Suppressor macrophage (primary cell): ENCODE measurements at places on chromosomes 12 and 14.

DNA sequence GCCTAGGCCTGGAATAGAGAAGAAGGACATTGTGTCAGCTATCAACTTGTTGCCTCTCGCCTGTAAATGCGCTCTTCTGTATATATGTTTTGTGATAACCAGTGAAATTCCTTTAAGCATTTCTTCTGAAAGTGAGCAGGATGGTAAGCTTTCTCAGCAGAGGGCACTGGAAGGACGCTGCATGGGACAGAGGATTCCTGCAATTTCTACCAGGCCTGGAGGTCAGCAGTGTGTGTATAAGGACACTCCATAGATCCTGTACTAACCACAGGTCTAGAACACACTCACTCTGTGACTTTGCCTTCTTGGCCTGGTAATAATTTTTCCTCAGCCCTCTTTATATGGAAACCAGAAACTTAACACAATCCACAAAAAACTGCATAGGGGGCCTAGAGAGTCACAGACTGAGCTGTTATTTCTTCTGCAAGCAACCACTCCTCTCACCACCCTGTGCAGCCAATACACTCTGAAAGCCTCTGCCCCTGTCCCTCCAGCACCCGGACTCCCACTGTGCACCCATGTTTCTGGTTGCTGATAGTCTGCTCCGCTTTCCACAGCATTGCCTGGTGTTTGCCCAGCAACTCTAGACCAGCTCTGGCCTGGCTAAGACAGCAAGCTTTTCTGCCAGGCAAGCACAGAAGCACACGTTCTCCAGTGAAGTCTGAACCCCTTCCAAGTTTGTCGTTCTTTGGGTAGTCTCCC, 94.0 kb upstream of the RMST start:
- DNase-seq: no peak

GRCh38 chr12:7872566-7873319, at the start of gene SLC2A14:
Gene SLC2A14 (minus strand): TSS chr12:7872915. CDS start chr12:7869880, 3,035 bp downstream.
- DNase-seq: no peak

DNA sequence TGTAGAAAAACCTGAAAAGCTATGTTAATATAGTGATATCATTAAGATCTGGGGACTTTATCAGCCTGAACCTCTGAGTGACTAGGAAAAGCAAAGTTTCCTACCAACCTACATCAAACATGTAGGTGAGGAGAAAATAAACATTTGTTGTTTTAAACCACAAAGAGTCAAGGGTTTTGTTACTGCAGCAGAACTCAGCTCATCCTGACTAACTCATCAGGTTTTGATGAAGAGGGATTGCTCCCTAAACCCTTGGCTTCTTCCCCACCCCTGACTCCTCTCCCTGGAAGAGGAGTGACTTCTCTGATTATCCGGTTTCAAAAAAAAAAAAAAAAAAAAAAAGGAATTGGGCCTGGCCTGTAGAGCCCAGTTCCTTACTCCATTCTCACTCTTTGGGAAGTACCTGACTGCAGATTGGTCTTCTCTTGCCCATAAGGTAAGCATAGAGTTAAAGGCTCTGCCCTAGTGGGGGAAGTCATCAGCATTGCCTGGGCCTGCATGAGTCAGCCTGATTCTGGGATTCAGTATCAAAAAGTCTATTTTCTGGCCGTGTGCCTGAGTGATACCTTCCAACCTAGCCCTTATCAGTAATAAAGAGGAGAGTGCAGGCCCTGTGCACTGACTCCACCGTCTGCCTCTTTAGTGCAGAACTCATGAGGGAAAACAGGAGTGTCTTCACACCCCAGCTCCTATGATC, 16.9 kb downstream of the BDKRB1 start:
- DNase-seq: no peak

- DNase-seq: no peak
Observed at GRCh38 chr12:61810486-61810885, 449.7 kb upstream of the USP15 start.

DNA sequence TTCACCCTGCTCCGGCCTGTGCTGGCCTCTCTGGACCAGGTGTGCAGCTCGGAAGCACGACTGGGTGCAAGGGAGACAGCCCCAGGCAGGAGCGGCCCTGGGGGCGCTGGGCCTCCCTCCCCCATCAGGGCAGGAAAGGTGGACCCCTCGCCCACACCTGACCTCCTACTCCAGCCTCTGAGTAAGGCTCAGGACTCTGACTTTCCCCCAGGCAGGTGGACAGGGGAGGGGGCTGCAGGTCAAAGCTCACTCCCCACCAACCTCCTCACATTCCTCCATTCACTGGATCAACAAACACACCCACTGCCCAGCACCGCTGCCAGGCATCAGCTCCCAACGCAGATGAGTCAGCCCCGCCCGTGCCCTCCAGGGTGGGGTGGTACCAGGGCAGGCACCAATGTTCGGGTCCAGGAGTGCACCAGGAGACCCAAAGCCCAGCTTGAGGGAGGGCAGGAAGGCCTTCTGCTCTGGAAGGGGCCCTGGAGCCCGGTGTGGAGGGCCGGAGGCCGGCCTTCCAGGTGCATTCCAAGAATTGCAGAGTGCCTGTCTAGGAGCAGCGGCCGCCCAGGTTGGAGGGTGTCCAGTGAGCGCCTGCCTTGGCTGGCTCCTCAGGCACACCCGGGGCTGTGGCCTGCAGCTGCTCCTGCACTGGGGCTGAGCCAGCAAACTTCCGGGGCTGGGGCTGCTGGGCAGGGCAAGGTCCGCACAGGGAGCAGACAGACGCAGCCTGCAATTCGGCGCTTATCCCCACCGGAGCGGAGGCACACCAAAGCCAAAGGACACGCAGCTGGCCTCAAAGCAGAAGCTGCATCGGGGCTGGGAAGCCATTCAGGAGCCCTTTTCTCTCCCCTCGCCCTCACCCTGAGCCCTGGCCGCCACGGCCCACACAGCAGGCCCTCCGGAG, 1.6 kb upstream of the INF2 start:
- peak; percentile 32 for DNase-seq

DNA sequence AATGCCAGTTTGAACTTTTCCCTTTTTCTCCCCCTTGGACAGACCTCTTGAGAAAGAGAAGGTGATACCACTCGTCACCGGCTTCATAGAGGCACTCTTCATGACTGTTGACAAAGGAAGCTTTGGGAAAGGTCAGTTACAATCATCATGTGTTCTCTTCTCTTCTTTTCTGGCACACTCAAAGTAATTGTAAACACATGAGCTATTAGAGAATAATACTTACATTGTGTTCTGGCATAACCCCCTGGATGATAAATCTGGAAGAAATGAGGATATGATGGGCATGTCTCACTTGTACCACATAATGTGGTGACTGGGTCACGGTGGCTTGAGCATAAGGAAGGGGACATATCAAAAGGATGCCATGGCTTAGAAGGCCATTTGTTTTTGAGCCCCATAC, 20.0 kb downstream of the UTP20 start:
- DNase-seq: no peak

- DNase-seq: no peak
Observed at GRCh38 chr14:88765130-88765529, 27.6 kb downstream of the EML5 start.

DNA sequence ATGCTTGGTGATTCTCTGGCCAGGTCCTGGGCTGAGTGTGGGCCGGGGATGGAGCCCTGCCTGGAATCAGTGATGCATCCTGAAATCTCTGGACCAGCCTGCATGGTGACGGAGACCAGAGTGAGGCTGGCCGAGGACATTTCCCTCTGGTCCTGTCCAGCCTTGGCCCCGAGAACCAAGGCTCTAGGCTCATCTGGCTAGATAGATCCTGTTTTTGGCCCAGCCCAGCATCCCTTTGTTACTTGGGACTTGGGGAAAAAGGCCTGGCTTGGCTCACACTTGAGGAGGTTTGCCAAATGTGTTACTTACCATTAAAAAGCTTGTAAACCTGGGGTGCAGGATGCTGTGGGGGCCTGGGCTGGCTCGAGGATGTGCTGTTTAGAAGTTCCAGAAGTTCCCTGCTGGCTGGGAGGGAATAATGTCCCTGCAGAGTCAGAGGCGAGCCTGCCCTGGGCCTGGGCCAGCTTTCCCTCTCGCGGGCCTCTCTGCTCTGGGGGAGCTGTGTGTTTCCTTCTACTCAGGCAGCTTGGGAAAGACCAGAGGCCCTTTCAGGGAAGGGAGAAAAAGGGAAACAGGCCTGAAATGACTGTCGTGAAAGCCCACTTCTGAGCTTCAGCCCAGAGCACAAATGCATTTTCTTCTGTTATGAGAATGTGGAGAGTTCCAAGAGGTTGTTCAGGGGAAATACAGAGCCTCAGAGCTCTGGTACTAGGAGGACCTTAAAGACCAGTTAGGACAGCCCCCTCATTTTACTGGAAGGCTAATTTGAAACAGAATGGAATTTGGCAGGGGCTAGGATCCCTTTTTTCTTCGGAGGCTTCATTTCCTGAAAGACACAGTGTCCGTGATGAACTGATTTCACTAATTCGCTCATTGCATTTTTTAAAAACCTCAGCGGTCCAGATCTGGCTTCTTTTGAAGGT, 47.2 kb upstream of the CTDSP2 start:
- DNase-seq: peak; percentile 79

DNA sequence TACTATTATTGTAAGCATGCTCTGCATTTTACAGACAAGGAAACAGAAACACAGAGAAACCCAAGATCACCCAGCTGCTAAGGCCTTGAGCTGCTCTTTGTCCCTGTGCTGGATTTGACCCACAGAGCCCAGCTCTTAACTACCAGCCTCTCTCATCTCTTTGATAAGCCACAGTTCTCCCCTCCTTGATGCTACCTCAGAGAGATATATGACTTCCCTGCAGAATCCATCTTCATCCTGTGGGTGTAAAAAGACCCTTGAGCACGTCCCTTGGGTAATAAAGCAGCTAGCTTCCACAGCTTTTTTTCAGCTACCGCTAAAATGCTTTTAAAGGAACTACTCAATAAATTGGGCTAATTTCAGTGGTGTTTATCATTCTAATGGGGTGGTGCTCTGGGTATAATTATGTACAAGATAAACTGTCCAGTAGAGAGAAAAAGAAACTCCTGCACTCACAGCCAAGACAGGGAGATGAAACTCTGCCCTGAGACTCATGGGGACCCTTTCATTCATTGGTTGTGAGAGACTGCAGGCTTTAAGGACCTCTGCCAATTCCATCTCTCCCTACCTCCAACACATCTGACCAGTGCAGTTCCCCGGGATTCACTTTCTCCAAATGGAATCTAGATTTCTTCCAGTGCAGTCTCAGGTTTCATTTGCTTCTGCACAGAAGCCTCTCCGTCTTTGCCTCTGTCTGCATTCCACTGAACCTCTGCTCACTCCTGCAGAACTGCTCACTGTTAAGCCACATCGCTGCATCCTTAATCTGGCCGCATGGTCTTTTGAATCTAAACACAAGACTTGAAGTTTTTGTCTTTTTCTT, 24.7 kb upstream of the NTF3 start:
- DNase-seq: no peak

GRCh38 chr14:100449225-100449987, 126.3 kb downstream of the SLC25A47 start:
- DNase-seq: no peak

DNA sequence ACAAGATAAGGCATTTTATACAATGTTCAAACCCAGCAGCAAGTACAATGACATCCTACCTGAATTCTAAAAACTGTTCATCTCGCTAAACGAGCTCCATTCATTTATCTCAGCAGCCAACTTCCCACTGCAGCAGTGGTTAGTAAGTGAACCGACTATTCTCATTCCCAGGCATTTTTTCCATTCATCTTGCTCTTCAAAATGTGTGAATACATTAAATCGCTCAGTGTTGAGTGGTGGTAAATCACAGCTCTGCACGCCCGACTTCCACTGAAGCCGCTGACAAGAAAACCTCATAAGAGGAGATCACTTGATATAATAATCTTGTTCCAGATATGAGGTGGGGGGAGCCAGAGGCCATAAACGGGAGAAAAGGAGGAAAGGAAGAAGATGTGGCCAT, 746.2 kb upstream of the USP15 start:
- DNase-seq: no peak

GRCh38 chr12:49776413-49776812, 35.1 kb downstream of the TMBIM6 start:
- DNase-seq: peak; percentile 88

GRCh38 chr12:69685810-69686209, 13.3 kb downstream of the BEST3 start:
- DNase-seq: no peak

GRCh38 chr12:124517260-124518050, 50.0 kb downstream of the NCOR2 start:
- no peak for DNase-seq

- no peak for DNase-seq
Observed at GRCh38 chr12:101963697-101964096, 86.3 kb downstream of the DRAM1 start.

GRCh38 chr12:123151457-123152454, 866 bp upstream of the PITPNM2 start:
- no peak for DNase-seq

- DNase-seq: no peak
Observed at GRCh38 chr12:90999966-91000365, 4.8 kb downstream of the EPYC start.

DNA sequence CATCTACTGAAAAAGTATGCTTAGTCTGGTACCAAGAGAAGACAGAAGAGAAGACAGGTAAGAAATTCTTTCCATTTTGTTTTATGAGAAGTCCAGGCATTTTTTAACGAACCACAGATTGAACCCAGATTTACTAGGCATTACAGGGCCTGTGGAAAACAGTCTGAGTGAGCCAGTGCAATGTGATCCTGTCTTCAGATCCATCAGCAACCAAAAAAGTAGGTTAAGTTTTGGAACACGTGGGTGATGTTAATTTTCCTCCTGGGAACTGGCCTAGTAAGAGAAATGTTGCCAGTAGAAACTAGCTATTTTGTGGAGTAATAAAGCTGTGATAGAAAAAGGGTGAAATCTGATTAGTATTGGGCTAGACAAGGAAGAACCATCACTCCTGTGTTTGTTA, 440.9 kb upstream of the SEL1L start:
- no peak for DNase-seq
